Activated gamma-delta T cell treated with anti-CD3 and anti-CD28 coated beads, Interleukin-2, amount 50 U/mL, for 16 hours (primary cell): ENCODE measurements at places on chromosomes 3 and 15.

DNA sequence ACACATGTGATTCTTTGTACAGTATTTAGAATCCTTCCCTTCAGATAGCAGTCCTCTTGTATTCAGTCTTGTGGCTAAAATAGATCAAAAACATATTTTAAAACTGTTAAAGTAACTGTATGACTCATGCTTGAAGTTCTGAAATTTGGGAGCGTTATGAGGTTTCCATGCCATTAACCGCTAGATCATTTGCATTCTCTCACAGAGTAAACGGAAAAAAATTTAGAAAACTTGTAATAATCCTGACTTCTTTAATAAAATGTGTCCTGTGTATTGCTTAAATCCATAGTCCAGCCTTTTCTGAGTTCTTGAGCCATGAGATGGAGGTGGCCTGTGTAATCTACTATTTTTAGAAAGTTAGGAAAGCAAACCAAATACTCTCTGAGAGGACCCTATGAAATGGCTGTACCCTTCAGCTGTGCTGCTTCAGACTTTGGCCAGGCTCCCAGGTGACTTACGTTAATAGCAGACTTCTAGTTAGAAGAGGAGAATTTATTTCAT, 33.8 kb downstream of the MBNL1 start:
- no peak for DNase-seq

GRCh38 chr3:33218446-33219174, at the start of gene SUSD5:
TSS of gene SUSD5 (minus strand) at chr3:33218810. CDS start at chr3:33218797, 13 bp downstream.
- no peak for DNase-seq

GRCh38 chr3:4314688-4315087, 11.5 kb downstream of the SETMAR start:
- DNase-seq = no peak

- DNase-seq = peak; percentile 70
Observed at GRCh38 chr3:186806089-186807055, at the start of gene RFC4. TSS of gene RFC4 (minus strand) at chr3:186806482. CDS start at chr3:186804713, 1,769 bp downstream.

DNA sequence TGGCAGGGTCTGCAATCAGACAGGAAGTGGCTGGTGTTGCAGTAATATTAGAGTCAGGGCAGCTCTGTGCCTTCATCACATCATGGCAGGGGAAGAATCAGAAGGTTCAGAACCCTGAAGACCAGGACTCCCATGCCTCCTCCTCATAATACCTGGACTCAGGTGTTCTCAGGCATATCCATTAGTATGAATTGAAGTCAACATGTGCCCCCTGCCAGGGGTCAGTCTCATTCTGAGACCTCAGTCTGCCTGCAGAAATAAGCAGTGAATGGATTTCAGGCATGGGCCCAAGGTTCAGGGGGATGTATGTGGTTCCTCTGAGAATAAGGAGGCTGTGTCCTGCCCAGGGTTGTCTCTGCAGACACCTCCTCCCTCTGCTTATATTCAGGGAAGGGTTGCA, 74.2 kb downstream of the SPSB4 start:
- no peak for DNase-seq

DNA sequence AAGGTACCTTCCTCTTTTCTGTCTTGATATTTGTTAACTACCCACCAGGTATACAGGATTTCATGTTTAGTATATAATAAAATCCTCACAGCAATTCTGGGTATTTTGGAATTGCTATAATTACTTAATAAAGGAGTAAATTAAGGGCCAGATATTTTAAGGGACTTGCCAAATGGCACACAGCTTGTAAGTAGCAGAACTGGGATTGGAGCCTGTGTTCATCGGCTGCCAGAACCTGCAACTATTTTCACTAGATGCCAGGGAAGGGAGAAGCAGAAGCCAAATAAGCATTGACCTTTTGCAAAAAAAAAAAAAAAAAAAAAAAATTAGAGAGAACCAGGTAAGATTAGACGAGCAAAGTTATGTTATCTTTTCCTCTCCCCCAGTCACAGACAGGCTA, 683.3 kb upstream of the CADM2 start:
- no peak for DNase-seq

- DNase-seq = no peak
Observed at GRCh38 chr3:171236265-171237008, 209.9 kb upstream of the SLC2A2 start.

DNA sequence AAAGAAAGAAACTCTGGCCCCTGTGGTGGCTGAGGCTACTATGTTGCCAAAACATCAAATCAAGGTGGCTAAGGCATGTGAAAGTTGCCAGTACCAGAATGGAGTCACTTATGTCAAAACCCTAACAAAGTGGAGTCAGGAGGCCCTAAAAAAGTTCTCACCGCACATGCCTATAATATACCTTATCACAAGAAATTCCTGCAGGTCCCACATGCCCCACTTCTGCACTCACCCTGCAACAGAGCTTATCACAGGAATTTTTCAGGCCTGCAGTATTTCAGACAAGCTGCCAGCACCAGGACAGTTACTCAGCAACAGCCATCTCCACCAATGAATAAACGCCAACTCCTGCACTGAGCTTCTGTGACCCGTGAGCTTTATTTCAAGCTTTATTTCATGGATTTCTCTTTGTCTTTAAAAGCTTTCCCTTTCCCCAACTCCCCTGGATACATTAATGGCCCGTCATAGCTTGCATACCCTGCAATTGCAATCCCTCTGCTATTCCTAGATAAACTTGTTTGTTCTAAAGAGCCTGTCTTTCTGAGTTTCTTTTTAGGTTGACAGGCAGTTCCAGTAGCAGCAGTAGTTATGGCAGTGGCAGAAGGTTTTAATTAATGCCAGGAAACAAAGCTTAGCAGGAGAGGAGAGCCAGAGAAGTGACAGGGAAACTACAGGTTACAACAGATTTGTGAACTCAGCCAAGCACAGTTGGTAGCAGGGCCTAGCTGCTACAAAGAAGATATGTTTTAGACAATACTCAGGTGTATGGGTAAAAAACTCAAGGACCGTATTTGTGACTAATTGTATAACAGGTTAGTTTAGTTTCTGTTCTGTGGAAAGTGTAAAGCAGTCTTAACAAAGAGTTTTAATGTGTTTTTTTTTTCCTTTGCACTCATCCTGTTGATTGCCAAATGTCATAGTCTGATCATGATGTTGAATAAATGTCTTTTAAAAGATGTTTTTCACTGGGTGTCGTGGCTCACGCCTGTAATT, 15.9 kb upstream of the TMEM42 start:
- DNase-seq = no peak

- DNase-seq = no peak
Observed at GRCh38 chr3:184085389-184085852, 11.4 kb upstream of the HTR3E start.

DNA sequence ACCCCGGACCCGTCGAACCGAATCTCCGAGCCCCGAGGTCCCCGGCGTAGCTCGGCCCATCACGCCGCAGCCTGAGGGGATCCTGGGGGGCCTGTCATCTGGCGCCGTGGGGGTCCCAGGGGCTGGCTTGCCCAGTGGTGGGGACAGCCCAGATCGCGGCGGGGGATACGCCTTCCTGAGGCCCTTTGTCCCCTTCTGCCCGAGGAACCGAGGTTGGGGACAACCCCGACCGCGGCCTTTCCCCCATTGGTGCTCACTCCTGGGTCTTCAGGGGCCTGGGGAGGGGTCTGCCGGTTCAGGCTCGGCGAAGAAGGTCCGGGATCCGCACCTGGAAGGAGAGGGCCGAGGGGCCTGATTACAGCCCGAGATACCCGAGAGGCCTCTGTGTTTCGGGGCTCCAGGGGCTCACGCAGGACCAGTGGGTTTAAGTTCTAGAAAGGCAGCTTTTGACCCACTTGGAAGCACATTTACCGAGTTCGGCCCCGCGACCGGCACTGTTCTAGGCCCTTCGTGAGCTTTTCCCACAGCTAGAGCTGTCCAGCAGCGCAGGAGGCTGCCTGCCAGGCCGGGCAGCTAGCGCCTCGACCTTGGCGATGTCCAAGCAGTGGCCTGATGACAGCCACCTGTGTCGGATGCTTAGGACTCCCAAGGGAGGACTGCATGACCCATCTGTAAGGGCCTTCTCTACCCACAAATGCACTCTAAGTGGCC, 504 bp downstream of the ABHD2 start:
- DNase-seq = no peak

GRCh38 chr3:154182322-154182922, 61.2 kb downstream of the ARHGEF26 start:
- DNase-seq = no peak

DNA sequence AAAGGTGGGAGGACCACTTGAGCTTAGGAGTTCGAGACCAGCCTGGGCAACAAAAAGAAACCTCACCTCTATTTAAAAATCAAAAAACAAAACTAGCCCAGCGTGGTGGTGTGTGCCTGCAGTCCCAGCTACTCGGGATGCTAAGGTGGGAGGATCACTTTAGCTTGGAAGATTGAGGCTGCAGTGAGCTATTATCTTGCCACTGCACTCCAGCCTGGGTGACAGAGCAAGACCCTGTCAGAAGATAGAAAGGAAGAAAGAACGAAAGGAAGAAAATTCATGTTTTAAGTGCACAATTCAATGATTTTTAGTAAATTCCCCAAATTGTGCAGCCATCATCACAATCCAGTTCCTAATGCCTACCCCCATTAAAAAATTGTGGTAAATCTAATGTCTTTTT, 7.8 kb downstream of the FSD2 start:
- DNase-seq = no peak

GRCh38 chr15:25327686-25328085, 111.1 kb downstream of the UBE3A start:
- no peak for DNase-seq

- no peak for DNase-seq
Observed at GRCh38 chr15:91541286-91541685, 312.2 kb upstream of the SLCO3A1 start.

DNA sequence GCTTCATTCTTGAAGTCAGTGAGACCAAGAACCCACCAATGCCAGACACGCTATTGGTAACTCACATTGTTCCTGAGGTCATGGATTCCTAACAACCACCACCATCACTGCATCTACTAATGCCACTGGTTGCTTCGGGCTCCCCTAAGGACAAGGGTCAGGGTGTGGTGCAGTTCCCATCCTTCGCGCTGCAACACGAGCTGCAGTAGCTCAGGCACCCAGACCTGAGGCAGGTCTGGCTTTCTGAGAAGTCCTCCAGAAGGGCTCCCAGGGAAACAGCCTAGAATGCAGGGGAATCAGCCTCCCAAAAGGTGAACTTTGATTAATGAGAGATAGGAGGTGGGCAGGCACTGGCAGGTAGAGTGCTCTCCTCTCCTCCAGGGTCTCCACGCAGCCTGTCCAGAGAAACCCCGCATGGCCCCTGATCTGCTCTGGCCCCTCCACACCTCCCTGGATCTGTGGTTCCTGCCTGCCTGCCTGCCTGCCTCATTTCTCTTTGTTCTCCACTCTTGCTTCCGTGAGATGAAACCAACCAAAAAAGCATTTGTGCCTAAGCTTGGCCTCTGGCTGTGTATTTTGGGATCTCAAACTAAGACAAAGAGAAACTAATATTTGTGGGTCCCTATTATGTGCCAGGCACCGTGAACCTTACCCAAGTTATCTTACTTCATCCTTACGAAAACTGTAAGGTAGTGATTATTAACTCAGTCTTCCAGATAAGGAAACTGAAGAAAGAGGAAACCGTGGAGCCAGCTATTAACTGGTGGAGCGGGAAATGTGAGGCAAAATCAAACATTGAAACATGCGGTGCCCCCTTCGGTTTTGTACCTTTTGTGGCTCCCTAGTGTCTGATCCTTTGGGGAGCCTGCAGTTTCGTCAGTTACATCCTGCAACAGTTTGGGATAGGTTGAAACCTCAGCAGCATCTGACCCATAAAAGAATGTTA, 43.9 kb upstream of the USP3 start:
- DNase-seq = no peak

DNA sequence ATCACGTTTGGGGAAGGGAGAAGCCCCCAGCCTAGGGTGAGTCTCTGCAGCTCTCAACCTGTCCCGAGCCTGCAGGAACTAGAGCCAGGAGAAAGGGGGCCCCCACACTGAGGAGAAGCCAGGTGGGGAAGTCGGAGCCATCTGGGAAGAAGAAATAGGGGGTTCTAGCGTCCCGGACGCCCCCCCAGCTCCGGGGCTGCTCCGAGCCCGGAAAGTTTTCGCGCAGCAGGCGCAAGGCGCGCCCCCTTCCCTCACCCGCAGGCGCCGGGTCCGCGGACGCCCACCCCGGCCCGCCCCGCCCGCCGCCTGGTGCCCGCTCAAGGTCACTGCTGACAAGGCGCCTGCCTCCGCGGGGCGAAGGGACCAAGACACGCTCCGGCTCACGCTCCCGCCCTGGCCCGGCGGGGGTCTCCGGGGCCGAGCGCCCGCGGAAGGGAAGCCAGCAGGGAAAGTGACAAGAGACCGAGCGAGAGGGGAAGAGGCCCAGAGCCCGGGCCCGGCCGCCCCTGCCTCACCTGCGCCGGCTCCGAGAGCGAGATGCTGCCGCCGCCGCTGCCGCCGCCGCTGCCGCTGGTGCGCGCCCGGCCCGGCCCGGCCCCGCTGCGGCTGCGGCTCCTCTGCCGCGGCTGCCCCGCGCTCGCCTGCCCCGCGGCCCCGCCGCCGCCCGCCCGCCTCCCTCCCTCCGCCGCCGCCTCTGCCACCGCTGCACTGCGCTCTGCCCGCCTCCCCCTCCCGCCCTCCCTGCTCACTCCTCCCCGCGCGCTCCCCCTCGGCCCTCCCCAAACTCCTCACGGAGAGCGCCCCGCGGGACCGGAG, 108.4 kb upstream of the SLC6A11 start:
- DNase-seq = no peak

DNA sequence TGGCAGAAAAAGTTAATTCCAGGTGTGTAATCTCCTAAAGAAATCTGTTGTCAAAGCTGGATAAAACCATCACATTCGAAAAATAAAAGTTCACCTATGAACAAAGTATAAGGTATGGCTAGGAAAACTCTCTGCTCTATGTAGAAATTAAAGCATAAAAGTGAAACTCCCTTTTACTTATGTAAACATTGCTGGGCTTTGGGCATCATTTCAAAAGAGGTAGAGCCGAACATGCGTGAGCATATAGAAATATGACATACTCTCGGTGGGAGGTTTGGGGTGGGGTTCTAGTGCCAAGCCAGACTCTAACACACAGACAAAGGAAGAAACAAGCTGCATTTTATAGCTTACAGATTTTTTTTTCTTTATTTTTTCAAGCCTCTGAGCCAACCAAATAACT, 306.8 kb upstream of the ATP11B start:
- DNase-seq = no peak

- no peak for DNase-seq
Observed at GRCh38 chr3:53885239-53885638, 3.3 kb upstream of the ACTR8 start.

- no peak for DNase-seq
Observed at GRCh38 chr15:41648770-41649169, 11.4 kb upstream of the MGA start.

GRCh38 chr15:40307421-40308211, at the start of gene PLCB2:
TSS of gene PLCB2 (minus strand) at chr15:40307935. CDS start at chr15:40307672, 263 bp downstream.
- DNase-seq = peak; percentile 45

DNA sequence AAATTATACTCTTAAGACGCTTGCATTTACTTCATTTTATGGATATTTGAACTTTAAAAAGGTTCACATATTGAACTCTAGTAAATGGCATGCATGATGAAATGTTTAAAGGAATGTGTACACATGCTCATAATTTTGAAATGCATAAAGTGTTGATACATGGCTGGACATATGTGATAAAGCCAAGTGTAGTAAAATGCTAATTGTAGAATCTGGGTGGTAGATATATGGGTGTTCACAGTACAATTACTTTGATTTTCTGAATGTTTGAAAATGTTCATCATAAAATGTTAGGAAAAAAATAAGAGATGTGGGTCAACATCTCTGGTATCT, 4.2 kb upstream of the EFHB start:
- no peak for DNase-seq

- no peak for DNase-seq
Observed at GRCh38 chr3:7520059-7520458, 659.1 kb downstream of the GRM7 start.

- DNase-seq = no peak
Observed at GRCh38 chr15:101346928-101347327, 51.9 kb upstream of the SNRPA1 start.

GRCh38 chr15:39591141-39591895, 10.4 kb downstream of the THBS1 start:
- no peak for DNase-seq
